ENCODE measurements at places on chromosomes 11 and 22.

DNA sequence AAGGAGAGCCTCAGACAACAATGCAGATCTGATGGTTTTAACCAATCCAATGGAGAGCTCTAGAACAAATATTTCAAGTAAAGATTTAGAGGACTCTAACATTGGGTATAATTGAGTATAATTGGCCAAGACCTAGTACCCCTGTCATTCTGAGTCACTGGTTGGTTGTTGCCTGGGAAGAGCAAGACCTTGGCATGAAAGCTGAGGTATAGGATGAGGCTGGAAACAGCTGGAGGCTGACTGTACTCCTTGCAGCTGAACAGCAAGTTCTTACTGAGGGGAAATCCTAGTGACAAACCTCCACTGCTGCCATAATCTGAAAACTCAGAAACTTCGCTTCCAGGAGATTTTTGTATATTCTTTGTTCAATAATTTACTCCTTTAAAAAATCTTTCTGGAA is 54.3 kb upstream of the MUC15 start:
- no peak for DNase-seq

DNA sequence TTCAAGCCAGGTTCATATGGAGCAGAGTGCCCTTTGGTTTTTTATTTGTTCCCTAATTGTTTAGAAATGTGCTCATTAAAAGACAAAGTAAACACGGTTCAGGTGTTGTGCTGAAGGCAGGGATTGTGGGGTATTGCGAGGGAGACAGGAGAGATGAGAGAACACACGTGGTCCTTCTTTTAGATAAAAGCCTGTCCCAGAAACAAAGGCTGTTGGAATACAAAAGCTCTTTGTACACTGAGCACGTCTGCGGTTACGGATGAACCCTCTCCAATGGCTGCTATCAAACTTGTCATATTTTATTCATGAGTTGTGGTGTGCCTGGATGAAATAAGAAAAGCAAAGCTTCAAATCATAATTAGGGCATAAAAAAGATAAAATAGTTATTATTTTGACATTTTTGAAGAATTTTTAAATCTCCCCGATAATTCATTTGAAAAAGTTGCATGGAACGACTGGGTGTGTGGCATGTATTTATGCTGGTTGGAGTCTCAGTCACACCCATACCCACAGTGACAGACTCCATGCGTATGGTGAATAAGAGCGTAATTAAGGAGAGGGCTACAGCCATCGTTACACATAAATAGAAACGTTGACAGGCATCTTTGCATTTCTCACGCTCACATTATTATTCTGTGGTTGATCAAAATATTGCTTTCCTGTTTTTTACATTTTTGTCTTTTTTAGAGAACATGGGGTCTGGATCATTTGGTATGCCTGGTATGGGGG is 92.9 kb downstream of the NELL1 start:
- no peak for DNase-seq

DNA sequence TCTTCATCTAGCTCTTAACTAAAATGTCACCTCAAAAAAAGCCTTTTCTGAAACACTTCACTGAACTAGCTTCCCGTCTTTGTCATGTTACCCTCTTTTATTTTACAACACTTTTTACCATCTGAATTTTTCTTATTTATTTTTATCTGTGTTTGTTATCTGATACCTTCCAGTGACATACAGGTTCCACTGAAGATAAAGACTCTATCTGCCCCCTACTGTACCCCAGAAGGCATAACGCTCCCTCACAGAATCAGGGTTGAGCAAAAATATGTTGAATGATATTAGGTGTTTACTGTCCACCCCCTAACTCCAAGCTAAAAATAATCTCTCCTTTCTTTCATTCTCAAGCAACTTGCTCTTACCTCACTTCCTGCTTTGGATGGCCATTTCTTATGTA is 654.2 kb downstream of the NELL1 start:
- DNase-seq = no peak

- DNase-seq = no peak
Measured at GRCh38 chr11:9714272-9714940, 50.5 kb downstream of the SWAP70 start.

DNA sequence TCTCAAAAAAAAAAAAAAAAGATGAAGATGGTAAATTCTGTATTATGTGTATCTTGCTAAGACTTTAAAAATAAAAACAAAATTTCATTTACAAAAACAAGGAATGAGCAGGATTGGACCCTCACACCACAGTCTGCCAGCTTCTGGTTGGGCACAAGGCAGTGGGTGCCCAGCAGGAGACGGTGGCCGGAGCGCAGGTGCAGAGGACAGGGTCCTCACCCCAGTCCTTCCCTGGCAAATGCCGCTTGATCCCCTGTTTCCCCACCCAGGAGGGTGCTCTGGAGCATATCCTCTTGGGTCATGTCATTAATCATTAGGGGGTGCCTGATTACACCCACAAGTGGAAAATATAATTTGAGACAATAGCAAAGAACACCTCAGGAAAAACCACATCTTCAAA is 31.2 kb downstream of the SHANK2 start:
- no peak for DNase-seq

- no peak for DNase-seq
Measured at GRCh38 chr11:43567396-43567975, 113.1 kb upstream of the HSD17B12 start.

DNA sequence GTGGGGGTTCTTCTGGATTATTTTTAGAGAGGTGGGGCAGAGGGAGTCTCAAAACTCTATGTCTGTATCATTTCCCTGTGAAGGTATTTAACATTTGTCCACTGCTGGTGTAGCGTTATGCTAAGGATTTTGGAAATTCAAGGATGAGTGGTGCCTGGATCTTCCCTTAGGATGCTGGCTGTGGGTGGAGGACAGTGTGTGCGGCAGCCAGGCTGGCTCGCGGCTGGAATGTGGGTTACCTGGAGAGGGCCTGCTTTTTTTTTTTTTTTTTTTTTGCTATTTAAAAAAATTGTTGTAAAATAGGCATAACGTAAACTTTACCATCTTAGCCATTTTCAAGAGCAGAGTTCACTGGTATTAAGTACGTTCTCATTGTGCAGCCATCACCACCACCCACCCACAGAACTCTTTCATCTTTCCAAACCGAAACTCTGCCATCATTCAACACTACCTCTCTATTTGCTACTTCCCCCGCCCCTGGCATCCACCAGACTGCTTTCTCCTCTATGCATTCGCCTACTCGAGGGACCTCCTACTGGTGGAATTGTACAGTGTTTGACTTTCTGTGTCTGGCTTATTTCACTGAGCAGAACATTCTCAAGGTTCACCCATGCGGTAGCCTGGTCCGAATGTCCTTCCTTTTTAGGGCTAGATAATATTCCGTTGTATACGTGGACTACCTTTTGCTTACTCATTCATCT is 67.1 kb downstream of the PARVB start:
- DNase-seq = peak; percentile 43

DNA sequence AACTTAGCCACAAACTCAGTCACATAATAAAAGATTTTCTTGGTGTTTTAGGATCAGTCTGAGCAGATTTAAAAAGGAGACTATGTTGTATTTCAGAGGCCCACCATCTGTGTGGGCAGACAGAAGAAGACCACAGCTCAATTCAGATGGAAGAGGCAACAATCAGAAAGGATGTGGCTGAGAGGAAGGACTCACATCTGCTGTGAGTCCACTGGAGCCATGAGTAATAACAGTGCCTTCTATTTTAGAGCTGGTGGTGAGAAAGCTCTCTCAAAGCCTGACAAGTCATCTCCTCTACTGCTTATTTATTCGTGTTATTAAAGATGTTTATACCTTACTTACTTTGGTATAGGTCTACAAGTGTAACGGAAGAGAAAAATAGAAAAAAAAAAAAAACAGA is 357.2 kb downstream of the OPCML start:
- no peak for DNase-seq

- no peak for DNase-seq
Measured at GRCh38 chr11:106159836-106160235, 82.4 kb downstream of the AASDHPPT start.

- no peak for DNase-seq
Measured at GRCh38 chr11:79206951-79207350, 233.9 kb downstream of the TENM4 start.

DNA sequence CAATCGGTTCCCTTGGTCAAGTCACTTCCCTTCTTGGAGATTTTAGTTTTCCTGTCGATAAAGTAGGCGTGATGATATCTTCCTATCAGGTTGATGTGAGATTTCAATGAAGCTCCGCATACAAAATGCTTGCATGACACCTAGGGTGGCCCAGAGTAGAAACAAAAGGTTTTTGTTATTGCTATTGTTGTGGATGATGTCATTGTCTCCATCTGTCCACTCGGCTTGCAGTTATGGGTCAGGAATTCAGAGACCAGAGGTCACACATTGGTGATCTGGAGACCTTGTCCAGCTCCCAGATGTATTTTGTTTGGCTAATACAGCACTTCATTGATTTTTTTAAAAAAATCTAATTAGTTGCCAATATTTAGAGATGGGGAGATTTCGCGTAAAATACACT is 382.1 kb downstream of the MN1 start:
- no peak for DNase-seq

DNA sequence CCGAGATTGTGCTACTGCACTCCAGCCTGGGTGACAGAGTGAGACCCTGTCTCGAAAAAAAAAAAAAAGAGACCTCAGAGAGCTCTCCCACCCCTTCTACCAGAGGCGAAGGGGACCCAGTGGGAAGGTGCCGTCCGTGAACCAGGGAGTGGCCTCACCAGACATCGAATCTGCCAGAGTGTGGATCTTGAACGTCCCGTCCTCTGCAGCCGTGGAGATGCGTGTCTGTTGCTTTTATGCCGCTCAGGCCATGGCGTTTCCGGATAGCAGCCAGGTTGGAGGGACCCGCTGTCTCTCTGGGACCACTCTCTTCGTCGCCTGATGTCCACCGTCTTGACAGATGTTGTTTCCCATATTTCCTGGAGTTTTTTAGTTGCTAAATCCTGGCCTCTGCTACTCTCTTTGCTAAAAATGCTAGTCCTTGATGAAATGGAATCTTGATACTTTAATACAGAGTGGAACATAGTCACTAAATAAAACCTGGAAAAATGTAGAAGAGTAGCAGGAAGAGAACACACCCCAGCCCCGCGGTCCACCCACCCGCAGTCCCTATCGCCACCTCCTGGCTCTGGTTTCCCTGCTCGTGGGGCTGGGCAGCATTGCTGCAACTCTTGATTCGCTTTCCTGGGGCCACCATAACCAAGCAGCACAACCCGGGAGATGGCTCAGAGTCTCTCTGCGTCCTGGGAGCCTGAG is 12.0 kb upstream of the MUC6 start:
- DNase-seq = no peak

GRCh38 chr11:3838504-3838903 is 2.3 kb downstream of the RHOG start:
- DNase-seq = no peak

DNA sequence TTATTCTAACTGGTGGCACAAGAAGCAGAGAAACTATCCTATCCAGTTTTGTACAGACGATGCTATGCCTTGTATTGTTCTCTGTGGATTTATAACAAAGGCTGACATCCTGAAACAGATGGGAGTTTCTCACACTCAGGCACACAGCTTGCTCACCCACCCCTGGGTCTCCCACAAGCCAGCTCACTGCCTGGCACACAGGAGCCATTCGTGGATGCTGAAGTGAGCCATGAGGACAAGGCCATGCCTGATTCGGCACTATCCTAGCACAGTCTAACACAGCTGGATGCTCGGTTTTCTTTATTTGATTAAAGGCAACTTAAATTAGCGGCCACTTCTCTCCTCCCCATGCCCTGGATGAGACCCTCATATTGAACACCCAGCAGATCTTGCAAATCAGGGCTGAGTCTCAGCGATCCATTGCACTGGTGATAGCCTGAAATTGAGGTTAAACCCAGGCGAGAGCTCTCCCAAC is 25.7 kb upstream of the TMPRSS4 start:
- DNase-seq = no peak

DNA sequence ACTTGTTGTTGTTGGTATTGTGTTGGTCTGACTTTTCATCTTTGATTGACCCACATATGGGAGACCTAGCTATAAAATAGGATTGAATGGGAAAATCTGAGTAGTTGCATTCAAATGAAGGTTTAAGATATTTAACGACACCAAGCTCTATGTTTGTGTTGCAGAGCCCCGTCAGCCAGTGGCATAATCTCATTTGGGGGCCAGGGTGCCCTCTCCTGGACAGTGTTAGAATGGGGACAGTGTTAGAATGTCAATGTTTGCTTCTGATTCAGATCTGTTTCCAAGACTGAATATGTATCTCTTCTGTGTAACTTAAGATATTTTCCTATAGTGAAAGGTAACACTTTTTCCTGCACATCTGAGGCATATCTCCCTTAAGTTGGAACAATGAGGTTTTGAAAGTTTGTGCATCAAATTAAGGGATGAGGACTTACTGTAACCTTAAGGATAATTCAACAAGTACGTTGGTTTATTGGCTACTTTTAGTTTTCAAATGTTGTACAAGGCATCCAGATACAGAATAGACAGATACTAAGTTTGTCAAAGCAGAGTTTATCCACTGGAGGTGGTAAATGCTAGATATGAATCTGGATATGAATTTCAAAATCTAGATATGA is 5.3 kb upstream of the OR52M1 start:
- peak; percentile 73 for DNase-seq

DNA sequence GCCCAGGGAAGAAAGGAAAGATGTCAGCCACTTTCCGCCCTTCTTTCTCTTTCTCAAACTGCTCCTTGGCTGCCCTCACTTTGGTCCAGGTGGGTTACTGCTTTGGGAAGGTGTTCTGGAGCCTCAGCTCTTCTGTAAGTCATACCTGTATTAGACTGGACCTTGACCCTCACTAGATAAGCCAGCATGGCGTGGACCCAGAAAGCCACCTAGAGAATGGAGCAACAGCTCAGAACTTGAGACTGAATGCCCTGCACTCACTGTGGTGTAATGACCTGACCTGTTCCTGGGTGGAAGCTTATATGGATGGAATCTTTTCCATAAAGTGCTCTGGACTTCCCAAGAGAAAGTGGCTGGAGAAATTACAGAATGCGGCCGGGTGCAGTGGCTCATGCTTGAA is 15.6 kb downstream of the ACP2 start:
- peak; percentile 16 for DNase-seq

DNA sequence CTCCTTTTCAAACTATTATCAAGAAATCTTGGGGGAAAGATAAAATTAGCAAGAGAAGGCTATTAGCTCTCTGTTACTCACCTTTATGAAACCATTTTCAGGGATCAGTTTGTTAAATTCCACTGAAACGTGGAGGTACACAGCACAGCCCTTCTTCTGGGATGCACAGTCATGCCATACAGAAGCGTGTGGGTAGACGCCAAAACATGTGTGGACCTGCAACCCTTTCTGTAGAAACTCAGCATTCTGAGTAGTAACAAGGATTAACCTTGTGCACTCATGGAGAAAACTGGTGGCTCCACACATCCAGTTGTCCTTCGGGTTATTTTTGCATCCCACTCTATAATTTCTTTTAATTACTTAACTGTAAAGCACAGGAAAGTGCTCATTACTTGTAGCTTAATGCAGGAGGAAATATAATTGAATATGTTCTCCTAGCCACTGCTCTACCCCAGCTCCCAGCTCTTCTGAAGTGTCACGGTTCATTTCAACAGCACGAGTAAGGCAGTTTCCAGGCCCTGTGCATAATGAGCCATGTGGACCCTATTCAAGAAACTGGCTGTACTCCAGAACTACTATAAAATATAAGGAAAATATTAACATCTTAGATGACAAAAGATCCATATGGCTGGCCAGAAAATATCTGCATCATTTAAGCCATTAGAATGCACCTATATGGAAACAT is 26.1 kb downstream of the BDNF start:
- DNase-seq = no peak
